Stimulated activated CD8-positive, alpha-beta memory T cell treated with anti-CD3 and anti-CD28 coated beads, Interleukin-2, amount 100 ng/mL, for 1 hour (primary cell): ENCODE measurements at places on chromosomes 5 and 9.

DNA sequence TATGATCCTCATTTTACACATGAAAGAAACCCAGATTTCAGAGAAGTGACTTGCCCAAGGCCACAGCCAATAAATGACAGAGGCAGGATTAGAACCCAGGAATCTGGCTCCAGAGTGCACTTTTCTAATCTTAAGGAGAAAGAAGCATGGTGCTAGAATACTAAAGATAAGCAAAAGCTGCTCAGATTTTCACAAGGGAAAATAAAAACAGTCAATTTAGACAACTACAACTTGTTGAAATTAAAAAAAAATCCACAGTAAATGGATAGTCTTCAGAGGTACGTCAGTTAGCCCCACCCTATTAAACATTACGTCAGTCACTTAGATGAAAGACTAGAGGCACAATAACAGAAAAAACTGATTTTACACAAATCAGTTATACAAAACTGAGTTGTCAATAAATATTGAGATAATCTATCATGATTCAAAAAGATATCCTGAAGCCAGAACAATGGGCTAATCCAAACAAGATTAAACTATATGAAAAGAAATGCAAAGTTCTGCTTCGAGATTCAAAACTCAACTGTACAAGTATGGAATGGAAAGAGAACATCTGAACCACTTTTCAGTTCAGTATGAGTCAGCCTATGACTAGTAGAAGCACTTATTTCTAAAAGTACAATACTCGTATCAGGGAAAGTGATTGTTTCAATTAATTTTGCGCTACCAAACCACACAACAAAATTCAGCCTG is 9.3 kb downstream of the TMEM245 start:
- no peak for DNase-seq

DNA sequence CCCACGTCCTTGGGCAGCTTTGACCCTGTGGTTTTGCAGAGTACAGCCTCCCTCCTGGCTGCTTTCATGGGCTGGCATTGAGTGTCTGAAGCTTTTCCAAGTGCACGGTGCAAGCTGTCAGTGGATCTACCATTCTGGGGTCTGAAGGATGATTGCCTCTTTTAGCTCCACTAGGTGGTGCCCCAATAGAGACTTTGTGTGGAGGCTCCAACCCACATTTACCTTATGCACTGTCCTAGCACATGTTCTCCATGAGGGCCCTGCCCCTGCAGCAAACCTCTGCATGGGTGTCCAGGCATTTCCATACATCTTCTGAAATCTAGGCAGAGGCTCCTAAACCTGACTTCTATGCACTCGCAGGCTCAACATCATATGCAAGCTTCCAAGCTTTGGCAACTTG is 644.2 kb upstream of the CDH9 start:
- DNase-seq = no peak

DNA sequence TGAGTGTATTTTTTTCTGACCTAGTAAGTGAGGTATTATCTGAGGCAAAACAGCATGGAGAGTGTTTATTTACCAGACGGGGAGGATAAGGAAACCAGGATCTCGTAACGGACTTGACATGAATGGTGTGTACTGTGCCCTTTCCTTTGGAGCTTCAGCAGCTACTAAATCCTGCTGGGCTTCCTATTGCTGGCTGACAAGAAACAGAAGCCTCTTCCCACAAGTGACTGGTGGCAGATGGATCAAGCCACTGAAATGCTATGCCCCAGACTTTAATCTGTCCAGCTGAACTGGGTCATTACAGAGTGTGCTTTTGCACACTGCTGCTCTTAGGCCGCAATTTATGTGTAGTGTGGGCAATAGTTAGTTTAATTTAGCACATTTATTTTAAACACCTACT is 162.7 kb upstream of the MRPS30 start:
- no peak for DNase-seq

DNA sequence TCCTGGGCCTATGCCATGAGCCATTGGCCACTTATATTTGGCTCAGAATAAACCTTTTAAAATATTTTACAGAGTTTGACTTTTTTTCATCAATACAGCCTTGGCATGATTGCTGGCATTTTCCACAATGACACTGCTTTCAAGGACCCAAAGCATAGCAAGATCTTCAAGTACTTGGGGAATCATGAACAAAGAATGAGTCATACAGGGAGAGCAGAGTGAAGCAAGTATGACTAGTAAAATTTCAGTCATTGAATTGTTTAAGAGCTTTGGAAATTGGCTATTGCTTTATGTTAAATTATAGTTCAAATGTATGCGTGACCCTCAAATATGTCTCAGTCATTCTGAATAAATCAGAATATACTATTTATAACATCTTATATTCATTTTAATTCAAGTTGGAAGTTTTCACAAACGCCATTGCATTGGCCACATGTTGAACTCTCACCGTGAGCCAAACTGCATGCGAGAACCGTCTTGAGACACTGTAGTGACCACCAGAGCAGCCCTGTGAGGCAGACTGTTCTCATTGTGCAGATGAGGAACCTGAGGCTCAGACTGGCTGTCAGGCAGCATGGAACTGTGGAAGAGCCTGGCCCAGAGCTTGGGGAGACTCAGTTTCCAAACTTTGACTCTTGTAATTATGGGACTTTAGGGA is 52.9 kb downstream of the GDNF start:
- no peak for DNase-seq

DNA sequence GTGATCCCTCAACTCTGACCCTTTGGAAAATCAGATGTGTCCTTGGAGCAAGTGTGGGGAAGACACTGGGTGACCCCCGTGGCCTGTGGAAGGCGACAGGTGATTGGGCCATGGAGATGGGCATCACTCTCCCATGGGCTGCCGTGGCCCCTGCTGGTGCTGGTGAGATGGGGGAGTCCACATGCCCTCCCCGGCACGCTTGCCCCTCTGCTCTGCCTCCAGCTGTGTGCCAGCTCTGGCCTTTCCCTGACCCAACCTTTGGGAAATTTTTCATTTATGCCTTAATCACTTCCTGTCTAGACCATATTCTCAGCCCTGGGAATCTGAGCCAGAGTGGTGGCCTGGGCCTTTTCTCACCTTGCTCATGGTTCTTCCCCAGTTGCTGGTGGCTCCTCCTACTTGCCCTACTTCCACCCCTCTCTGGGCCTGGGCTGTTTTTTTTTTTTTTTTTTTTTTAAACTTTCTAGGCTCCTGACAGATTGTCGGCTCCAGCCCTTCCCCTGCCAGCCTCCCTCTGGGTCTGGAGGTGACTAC is 56.6 kb downstream of the RGS3 start:
- DNase-seq = peak; percentile 18

GRCh38 chr9:109828254-109828653 is 48.3 kb downstream of the PALM2AKAP2 start:
- no peak for DNase-seq

- no peak for DNase-seq
These were observed 271.2 kb downstream of the RASEF start for GRCh38 chr9:82791692-82792091.

DNA sequence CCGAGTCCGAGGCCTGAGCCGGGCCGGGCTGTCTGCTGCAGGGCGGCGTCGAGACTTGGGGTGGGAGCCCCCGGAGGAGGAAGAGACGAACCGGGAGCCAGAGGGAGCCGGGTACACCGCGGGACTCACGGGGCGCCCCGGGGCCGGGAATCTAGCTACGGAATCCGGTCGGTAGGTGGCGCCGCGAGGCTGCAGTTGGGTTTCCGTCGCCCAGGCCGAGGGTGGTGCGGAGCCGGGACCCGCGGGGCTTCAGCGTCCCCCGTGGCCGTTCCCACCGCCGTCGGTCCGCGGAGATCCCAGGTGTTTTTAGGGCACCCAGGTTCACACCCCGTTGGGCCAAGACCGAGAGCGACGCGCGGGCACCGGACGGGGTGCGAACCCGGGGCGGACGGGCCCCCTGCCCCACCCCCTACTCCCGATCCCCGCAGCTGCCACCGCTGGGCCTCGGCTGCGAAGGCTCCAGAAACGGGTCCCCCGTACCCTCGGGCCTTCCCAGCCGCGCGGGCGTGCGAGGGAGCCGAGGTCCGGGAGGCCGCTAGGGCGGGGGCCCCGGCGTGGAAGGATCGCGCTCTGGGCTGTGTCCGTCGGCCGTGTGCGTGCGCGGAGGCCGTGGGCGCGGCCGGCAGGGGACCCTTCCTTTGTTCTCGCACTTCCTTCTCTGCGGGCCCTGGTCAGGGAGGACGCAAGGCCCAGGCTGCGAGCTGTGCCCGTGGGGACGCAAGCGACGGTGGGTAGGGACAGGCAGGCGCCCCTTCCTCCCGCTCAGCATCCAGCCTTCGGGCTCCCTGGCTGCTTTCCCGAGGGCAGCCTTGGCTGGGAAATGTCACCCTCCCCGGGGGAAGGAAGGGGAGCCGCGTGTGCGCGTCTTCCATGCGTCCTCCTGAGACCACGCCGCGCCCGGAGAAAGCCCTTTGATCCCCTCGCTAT is 146.6 kb downstream of the GAPVD1 start:
- DNase-seq = peak; percentile 63

DNA sequence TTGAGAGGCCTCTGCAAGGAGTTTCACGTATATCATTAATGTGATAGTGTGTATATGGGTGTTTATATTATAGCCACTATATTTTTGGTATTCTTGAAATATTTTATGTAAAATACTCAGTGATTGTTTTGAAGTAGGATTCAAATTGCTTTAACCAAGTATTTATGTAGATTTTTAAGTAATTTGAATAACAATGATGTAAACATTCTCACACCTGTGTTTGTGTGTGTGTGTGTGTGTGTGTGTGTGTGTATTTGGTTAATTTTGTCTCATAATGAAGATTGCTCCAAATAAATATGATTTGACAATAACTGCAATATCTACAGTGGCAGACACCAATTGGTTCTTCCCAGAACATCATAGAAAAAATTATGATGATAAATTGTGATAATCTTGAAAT is 293.4 kb downstream of the CD180 start:
- no peak for DNase-seq

GRCh38 chr5:35870605-35871004 is 13.9 kb downstream of the IL7R start:
- no peak for DNase-seq

GRCh38 chr5:113807427-113807991 is 294.0 kb downstream of the YTHDC2 start:
- no peak for DNase-seq

GRCh38 chr5:104599726-104600125 is 1037.1 kb upstream of the NUDT12 start:
- no peak for DNase-seq

DNA sequence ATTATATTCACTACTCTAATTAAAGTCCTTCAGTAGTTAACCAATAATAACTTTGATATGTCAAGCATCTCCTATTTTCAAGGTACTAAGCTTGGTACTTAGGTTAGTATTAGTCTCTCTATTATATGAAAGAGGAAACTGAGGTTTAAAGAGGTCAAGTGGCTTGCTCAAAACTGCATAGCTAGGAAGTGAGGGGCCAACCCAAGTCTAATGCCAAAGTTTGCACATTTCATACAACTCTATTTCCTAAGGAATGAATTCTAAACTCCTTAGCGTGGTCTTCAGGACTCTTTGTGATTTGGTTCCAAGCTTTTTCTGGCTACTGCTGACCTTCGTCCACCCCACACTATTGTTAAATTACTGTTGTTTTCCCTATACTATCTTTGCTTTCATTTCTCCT is 9.9 kb upstream of the SHOC1 start:
- no peak for DNase-seq

DNA sequence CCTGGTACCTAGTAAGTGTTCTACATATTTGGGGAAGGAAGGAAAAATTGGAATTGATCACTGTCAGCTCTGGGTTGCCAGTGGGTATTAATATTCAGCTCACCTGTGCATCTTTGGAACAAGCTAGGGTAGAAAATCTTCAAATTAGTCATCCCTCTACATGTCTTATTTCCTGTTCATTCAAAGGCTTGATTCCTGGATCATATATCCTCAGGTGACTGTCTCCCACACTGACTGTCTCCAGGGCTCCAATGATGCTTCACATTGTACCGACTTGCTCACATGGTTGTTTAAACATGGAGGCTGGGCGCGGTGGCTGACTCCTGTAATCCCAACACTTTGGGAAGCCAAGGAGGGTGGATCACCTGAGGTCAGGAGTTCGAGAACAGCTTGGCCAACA is 11.6 kb upstream of the SUSD1 start:
- no peak for DNase-seq

DNA sequence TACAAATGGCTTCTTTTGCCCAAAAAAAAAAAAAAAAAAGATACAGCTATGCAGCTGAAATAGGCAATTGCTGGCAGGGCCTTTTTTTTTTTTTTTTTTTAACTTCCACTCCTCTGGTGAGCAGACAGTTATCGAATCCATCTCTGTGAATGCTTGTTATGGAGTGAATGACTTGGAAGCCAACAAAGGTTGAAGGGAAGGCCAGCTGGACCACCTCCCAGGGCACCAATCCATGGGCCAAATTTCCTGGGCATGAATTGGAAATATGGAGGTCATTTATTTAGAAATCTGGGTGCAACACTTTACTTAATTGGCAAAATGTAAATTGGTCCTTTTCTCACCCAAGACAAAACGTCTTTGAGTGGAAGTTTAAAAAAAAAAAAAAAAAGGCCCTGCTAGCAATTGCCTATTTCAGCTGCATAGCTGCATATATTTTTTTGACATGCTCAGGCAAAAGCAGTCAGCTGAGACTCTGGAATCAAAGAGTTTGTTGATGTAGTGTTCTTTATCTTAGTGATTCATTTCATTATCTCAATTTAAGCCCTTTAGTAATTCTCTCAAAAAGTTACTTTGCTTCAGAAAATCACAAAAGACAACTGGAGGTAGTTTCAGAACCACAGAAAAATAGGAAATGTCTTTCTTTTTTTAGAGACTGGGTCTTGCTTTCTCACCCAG is 392.2 kb upstream of the KLF4 start:
- DNase-seq = no peak

- DNase-seq = no peak
These were observed 2366.3 kb upstream of the C9orf72 start for GRCh38 chr9:29939559-29939958.

DNA sequence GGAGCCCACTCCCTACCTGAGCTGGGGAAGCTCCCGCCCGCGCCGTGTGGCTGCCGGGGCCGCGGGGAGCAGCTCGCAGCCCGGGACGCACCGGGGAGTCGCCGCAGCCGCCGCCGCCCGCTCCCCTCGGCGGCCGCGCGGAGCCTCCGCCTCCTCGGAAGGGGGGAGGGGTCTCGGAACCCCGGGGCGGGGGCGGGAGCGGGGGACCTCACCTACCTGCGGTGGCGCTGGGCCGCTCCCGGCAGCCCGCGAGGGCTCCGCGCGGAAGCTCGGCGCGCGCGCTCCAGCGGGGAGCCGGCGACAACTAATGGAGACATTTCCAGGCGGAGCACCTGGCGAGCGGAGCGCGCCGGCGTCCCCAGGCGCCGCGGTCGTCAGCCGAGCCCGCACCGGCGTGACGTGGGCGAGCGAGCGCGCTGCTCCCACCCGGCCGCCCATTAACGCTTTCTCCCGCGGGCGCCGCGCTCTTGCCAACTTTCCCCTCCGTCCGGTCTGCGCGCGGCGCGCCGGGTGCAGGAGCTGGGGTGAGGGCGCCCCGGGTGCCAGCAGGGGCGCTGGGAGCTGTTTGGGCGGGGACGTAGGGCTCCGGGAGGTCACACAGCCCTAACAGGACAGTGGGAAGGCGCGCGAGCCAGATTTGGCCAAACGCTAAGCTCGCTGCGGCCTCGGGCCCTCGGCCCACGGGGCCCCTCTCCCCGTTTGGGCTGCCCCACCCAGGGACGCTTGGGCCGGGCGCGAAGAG is 4.3 kb upstream of the IRX4 start:
- DNase-seq = no peak
